CD4-positive, alpha-beta T cell (primary cell): ENCODE measurements at places on chromosomes 4 and X. TPM values are rescaled to one million over a fixed set of nuclear protein-coding genes. Genes with fewer than 3 reads are reported as not detected.

DNA sequence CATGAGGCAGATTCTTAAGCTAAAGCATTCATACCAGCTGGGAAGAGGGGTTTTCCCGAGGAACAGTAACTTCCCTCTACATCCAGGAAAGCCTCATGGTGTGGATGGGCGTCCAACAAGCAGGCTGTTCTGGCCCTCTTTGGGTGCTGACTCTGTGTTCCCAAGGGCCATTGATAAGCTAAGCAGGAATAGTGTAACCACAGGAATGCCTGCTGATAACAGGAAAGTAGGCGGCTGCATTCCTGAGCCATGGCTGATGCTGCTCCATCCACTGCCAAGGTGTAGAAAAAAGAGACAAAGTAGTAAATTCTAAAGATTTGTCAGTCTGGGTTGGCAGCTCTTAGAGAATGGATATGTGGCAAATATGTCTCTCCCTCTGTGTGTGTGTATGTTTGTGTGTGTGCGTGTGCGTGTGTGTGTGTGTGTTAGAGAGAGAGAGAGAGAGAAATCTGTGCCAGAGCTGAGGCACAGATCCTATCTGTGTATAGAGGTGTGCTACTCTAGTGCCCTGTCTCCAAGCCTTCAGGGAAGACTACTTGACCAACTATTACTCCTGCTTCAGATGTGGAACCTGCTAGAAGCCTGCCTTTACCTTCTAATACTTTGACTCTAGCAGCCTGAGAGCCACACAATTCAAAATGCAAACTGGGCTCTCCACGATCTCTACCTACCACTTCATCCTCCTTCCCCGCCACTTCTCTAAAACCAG is 353.1 kb upstream of the NR3C2 start:
- no peaks in the 10 kb centered on the region for H3K27me3 ChIP-seq
- no peak for DNase-seq
- H3K4me3 ChIP-seq: no peak overlapping the region
- H3K36me3 ChIP-seq: no peaks in the 10 kb centered on the region

DNA sequence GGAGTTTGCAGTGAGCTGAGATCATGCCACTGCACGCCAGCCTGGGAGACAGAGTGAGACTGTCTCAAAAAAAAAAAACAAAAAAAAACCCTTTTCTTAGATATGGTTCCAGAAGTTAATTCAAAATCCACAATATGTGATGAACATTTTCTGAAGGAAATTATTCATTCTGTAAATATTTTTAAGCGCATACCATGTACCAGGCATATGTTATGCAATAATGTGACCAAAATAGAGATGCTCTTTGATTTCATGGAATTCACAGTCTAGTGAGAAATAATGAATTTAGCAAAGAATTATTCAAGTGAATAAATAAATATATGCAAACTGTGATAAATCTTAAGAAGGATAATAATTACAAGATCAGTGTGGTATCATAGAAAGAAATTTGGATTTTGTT is 174.7 kb downstream of the GC start:
- no peak overlapping the region for H3K4me3 ChIP-seq
- H3K27ac ChIP-seq: no peak overlapping the region
- no peak for DNase-seq
- no peaks in the 10 kb centered on the region for H3K27me3 ChIP-seq

DNA sequence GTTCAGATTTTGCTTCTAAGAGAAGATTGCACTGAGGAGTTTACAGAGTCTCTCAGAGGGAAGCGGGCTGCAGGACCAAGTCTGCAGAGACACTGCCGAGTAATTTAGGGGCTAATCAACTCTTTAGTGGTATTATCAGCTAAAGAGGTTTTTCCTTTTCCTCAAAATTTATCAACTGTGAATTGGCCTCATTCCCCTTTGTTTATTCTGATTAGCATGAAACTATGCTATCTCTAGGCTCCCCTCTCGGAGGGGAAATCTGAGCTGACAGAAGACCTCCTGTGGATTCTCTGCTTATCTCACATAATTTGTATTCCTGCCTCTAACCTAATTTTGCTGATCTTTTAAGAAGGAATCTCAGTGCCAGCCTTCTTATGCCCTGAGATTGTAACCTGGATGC is 201.0 kb downstream of the DCTD start:
- H3K36me3 ChIP-seq: no peaks in the 10 kb centered on the region
- no peak overlapping the region for H3K4me3 ChIP-seq
- no peak for DNase-seq

The COL25A1 gene
- total RNA-seq: not detected

DNA sequence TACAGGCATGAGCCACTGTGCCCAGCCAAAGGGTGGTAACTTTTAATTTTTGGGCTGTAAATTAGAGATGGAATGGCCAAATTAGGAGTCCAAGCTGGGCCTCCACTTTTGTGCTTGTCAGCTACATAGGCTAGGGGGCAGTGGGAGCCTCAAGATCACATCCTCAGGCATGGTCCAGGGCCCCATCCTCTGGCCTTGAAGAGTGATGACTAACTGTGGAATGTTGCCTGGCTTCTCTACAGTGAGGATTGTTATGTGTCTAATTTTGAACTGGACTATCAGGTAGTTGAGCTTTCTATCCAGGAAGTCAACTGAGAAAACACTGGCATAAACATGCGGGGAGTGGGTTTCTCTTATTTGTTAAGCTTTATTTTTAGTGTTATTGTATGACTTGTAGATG is 33.0 kb downstream of the CCNG2 start:
- H3K36me3 ChIP-seq: no peaks in the 10 kb centered on the region
- no peak for DNase-seq
- peaks cover 17% of the 10 kb centered on the region for H3K4me1 ChIP-seq
- no peaks in the 10 kb centered on the region for H3K27me3 ChIP-seq
- H3K27ac ChIP-seq: no peak overlapping the region
- H3K4me3 ChIP-seq: no peak overlapping the region
